ENCODE measurements at places on chromosomes 7 and 10. TPM values are rescaled to one million over a fixed set of nuclear protein-coding genes. Genes with fewer than 3 reads are reported as not detected.

- no peaks in the 10 kb centered on the region for H3K27me3 ChIP-seq
- no peaks in the 10 kb centered on the region for H3K36me3 ChIP-seq
- no peak for DNase-seq
- H3K27ac ChIP-seq = no peak overlapping the region
- peaks cover 25% of the 10 kb centered on the region for H3K4me1 ChIP-seq
These were observed 19.2 kb downstream of the ITPRIP start for GRCh38 chr10:104318810-104319741.

GRCh38 chr10:110725801-110726630 is 81.9 kb downstream of the RBM20 start:
- no peak overlapping the region for H3K4me3 ChIP-seq
- no peaks in the 10 kb centered on the region for H3K4me1 ChIP-seq
- no peaks in the 10 kb centered on the region for H3K36me3 ChIP-seq

DNA sequence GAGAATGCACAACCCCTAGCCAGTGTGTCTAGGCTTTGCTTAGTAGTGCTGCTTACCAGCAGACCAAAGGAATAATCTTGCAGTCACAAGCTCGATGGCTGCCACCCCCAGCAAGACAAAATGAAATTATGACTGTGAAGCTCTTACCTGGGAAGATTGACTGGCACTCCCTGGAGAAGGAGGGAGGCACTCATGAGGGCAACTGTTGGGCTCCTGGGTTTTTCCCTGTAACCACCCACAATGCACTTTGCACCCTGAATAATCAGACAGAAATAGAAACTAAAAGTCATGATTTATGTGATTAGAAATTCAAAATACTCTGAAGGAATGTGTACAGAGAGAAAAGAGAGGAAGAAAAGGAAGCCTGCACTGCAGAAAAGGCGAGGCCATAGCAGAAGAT is 144.3 kb upstream of the DGKB start:
- no peak overlapping the region for H3K4me3 ChIP-seq
- no peaks in the 10 kb centered on the region for H3K4me1 ChIP-seq
- no peak for DNase-seq
- no peaks in the 10 kb centered on the region for H3K36me3 ChIP-seq

DNA sequence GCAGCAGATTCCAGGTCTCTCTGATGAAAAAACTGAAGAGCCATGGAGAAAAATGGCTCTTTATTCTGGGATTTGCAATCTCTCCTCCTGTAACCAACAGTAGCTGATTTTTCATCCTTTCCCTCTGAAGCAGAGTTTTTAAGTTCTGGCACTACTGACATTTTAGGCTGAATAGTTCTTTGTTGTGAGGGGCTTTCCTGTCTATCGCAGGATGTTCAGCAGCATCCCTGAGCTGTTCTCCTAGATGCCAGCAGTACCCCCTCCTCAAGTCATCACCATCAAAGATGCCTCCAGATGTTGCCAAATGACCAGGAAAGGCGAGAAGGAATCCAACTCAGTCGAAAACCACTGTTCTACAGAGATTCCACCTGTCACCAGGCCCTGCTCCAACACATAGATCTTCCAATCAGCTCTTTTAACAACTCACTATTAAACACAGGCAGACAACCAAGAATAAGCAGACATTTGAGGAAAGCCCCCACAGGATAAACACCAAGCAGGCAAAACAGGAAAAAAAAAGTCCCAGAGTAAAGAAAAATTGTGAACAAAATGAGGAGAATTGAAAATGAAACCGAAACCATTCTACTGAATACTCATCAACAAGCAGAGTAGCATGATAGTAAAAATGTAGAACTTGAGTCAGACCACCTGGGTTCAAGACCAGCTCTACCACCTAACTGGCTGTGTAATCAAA is 124.8 kb downstream of the MPP7 start:
- H3K27ac ChIP-seq = no peak overlapping the region
- DNase-seq = no peak
- peaks cover 3% of the 10 kb centered on the region for H3K4me1 ChIP-seq
- no peaks in the 10 kb centered on the region for H3K36me3 ChIP-seq
- no peaks in the 10 kb centered on the region for H3K27me3 ChIP-seq

DNA sequence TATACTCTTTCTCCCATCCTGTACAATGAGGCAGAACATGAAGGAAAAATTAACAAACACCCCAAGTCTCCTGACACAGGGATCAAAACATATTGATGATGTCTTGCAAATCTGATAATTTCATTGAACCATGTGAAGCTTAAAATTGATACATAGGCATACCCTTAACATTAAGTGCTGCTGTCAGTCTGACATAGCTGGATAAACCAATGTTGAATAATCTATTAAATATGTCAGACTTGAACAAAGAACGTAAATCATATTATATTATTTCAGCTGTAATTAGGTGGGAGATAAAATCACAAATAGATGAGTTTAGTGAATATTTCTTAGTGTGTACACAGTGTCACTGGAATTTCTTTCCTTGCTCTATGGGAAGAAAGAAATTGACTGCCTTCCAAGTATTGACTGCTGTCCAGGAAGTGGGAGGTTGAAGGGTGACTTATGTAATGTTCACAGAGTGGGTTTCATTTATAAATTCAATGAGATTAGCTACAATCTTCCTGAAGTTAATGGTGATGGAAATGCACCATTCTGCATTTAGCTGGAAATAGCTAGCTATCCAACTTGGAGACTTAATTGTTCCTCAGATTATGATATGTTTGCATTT is 170.8 kb downstream of the AUTS2 start:
- H3K4me3 ChIP-seq = no peak overlapping the region
- no peak for DNase-seq
- H3K4me1 ChIP-seq = no peaks in the 10 kb centered on the region
- H3K27me3 ChIP-seq = no peaks in the 10 kb centered on the region
- H3K27ac ChIP-seq = no peak overlapping the region

The MKRN1 gene
- 106 TPM for total RNA-seq
